ENCODE measurements at places on chromosomes 7 and 10.

GRCh38 chr7:156095908-156096539 is 283.8 kb upstream of the SHH start:
- H3K4me3 ChIP-seq, result no peak overlapping the region
- H3K27ac ChIP-seq, result no peak overlapping the region
- peaks cover under 1% of the 10 kb centered on the region for H3K36me3 ChIP-seq
- DNase-seq, result no peak
- peaks cover 38% of the 10 kb centered on the region for H3K27me3 ChIP-seq

DNA sequence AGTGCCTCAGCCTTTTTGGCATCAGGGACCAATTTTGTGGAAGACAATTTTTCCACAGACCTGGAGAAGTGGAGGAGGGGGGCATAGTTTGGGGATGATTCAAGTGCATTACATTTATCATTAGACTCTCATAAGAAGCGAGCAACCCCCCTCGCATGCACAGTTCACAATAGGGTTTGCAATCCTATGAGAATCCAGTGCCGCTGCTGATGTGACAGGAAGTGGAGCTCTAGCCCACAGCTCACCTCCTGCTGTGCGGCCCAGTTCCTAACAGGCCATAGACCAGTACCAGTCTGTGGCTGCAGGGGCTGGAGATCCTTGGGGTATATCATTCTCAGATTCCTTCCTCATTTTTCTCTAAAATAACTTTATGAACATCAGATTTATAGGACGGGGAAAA is 50.8 kb downstream of the ATAD1 start:
- peaks cover 37% of the 10 kb centered on the region for H3K36me3 ChIP-seq
- no peak overlapping the region for H3K27ac ChIP-seq
- H3K4me3 ChIP-seq, result no peak overlapping the region

DNA sequence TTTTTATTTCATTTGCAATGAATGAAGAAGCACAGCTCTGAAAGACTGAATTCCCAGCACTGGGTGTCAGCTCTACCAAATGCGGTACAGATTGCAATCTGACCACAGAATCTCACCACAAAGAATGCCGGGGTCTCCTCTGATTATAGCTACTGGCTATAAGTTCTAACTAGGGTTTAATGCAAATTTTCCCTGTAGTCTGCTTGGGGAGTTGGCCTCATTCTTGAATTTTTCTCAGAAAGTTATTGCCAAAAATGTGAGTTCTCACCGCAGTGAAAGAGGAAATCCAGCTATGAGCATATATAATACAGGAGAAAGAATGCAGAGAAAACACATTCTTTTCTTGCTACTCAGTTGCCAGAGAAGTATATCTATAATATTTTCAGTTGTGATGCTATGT is 1255.7 kb upstream of the LRRTM3 start:
- H3K27me3 ChIP-seq, result no peaks in the 10 kb centered on the region
- no peak for DNase-seq
- no peak overlapping the region for H3K27ac ChIP-seq
- H3K4me1 ChIP-seq, result no peaks in the 10 kb centered on the region
- H3K4me3 ChIP-seq, result no peak overlapping the region

DNA sequence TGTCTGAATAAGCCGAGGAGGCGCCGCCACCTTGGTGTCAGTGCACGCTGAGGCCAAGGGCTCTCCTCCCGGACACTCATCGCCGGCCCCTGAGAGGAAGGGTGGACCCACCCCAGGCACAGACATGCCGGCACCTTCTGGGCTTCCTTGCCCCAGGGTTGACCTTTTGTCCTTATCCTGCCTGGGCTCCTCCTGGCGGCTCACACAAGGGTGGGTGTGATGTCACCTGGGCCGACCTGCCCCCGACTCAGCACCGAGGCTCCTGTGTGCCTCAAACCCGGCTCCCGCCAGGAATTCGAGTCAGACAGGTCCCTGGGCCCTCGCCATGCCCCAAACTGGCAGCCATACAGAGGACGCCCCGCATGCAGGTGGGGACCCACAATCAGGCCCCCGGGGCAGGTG is 17.7 kb upstream of the CFAP46 start:
- no peak overlapping the region for H3K27ac ChIP-seq
- no peaks in the 10 kb centered on the region for H3K27me3 ChIP-seq
- peaks cover 9% of the 10 kb centered on the region for H3K36me3 ChIP-seq
- H3K4me3 ChIP-seq, result no peak overlapping the region

- H3K27me3 ChIP-seq, result no peaks in the 10 kb centered on the region
- no peak overlapping the region for H3K4me3 ChIP-seq
- no peaks in the 10 kb centered on the region for H3K4me1 ChIP-seq
- no peak overlapping the region for H3K27ac ChIP-seq
Measured at GRCh38 chr10:76479103-76479790, 1047.8 kb downstream of the LRMDA start.

DNA sequence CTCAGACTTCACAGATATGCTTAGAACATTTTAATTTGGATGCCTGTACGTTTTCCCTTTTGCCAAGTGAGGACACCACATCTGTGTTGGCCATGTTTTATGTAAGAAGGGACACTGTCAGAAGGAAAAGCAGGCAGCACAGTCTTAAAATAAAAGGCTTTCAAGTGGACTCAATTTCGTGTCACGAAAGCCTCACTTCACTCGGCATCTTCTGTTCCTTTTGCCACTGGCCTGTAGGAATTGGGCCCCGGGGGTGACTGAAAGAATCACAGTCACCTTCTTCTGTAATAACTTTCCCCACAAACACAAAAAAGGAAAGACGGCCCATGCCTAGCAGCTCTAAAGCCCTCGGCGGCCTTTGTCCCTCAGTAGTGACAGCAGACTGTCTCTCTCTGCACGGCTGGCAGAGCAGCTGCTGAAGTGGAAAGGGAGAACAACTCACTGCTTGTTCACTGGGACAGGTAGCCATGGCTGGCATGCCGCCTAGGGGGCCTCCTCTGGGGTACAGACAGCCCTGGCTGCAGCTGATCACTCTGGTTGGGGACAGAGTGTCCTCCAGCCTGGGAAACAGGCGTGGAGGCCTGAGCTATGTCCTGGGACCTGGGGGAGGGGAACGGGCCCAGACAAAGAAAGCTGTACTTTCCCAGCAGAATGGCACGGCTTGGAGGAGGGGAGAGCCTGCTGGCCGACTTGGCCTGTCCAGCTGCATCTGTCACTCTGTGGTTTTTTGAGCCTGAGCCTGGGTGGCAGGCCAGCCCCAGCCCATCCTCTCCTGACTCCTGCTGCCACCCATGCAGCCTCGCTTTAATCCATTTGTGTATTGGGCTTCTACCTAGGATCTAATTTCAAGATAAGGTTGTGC is 4.4 kb downstream of the RASSF4 start:
- no peak overlapping the region for H3K27ac ChIP-seq
- H3K27me3 ChIP-seq, result no peaks in the 10 kb centered on the region
- no peak for DNase-seq
- peaks cover 3% of the 10 kb centered on the region for H3K36me3 ChIP-seq
- peaks cover 31% of the 10 kb centered on the region for H3K4me1 ChIP-seq
- no peak overlapping the region for H3K4me3 ChIP-seq

DNA sequence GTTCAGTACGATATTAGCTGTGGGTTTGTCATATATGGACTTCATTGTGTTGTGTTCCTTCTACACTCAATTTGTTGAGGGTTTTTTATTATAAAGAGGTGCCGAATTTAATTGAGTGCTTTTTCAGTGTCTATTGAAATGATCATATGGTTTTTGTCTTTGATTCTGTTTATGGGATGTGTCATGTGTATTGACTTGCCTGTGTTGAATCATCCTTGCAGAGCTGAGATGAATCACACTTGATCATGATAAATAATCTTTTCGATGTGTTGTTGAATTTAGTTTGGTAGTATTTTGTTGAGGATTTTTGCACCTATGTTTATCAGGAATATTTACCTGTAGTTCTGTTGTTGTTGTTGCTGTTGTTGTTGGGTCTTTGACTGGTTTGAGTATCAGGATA is 39.8 kb downstream of the ATOH7 start:
- H3K4me3 ChIP-seq, result no peak overlapping the region
- peaks cover 29% of the 10 kb centered on the region for H3K27me3 ChIP-seq
- H3K36me3 ChIP-seq, result no peaks in the 10 kb centered on the region
- no peak overlapping the region for H3K27ac ChIP-seq
- no peak for DNase-seq
- H3K4me1 ChIP-seq, result no peaks in the 10 kb centered on the region

- no peak overlapping the region for H3K4me3 ChIP-seq
- peaks cover 34% of the 10 kb centered on the region for H3K27me3 ChIP-seq
- H3K27ac ChIP-seq, result no peak overlapping the region
- H3K36me3 ChIP-seq, result peaks cover 2% of the 10 kb centered on the region
- DNase-seq, result no peak
Measured at GRCh38 chr7:36017111-36017510, 135.9 kb upstream of the EEPD1 start.

- H3K36me3 ChIP-seq, result peaks cover 19% of the 10 kb centered on the region
- H3K4me1 ChIP-seq, result peaks cover 52% of the 10 kb centered on the region
- peaks cover 100% of the 10 kb centered on the region for H3K27me3 ChIP-seq
- peak overlapping the region; percentile 73 for H3K27ac ChIP-seq
- no peak for DNase-seq
Measured at GRCh38 chr7:101172005-101172853, 6.9 kb upstream of the VGF start.

- DNase-seq, result peak; percentile 93
- peak overlapping the region; percentile 92 for H3K4me3 ChIP-seq
- peaks cover 12% of the 10 kb centered on the region for H3K27me3 ChIP-seq
- peaks cover 30% of the 10 kb centered on the region for H3K4me1 ChIP-seq
- H3K36me3 ChIP-seq, result peaks cover 21% of the 10 kb centered on the region
Measured at GRCh38 chr10:124916585-124917427, 25.1 kb upstream of the ZRANB1 start.

DNA sequence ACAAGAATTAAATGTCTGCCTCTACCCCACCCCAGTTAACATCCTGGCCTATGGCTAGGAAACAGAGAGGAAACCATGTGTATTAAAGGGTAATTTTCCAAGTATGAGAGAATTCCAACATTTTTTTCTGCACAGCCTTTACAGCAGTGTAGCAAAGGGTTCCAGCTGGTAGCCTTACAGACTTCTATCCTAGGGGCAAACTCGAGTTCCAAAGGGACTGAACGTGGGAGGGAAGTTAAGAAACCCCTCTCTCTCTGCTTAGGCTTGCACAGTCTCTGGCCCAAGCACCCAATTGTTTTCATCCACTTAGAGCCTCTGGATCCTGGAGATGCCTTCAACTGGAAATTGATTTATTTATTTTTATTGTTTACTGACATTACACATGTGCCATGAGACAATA is 60.3 kb downstream of the SLC16A12 start:
- no peaks in the 10 kb centered on the region for H3K4me1 ChIP-seq
- no peak for DNase-seq
- H3K27me3 ChIP-seq, result peaks cover 35% of the 10 kb centered on the region
- H3K4me3 ChIP-seq, result no peak overlapping the region

GRCh38 chr7:104272767-104273384 is 55.5 kb upstream of the LHFPL3 start:
- H3K27ac ChIP-seq, result no peak overlapping the region
- no peaks in the 10 kb centered on the region for H3K36me3 ChIP-seq
- peaks cover 61% of the 10 kb centered on the region for H3K27me3 ChIP-seq
- H3K4me3 ChIP-seq, result no peak overlapping the region
- no peaks in the 10 kb centered on the region for H3K4me1 ChIP-seq
- DNase-seq, result no peak

DNA sequence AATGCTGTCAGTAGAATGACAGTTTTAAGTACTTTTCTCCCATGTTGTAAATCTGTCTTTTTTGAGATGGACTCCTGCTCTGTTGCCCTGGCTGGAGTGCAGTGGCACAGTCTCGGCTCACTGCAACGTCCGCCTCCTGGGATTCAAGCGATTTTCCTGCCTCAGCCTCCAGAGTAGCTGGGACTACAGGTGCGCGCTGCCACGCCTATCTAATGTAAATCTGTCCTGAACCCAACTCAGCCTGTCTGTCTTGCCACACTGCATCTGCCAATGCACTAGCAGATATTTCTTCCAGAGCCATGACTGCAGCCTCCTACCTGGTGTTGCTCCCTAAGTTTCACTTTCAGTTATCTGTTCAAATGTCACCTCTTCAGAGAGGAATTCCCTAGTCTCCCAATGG is 264.1 kb downstream of the PHF14 start:
- no peak overlapping the region for H3K27ac ChIP-seq
- no peak overlapping the region for H3K4me3 ChIP-seq

DNA sequence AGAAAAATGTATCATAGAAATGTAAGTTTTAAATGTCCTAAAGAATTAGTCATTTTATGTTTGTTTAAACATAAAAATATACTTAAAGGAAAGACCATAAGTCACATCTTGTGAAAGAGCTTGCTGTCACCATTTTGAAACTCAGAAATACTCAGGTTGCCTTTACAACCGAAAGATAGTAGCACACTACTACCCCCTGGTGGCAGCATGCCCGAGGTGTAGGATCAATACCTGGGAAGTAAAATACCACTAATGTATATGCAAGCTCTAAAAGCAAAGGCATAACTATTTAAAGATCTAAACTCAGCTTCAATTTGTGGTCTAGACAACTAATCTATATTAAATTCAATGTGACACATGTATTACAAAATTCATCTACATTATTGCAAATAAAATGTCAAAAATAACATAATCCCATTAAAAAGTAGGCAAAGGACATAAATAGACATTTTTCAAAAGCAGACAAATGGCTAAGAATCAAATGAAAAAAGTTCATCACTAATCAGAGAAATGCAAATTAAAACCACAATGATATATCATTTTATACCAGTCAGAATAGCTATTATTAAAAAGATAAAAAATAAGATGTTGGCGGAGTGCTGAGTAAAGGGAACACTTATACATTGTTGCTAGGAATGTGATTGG is 47.7 kb upstream of the FGL2 start:
- no peak overlapping the region for H3K4me3 ChIP-seq
- H3K36me3 ChIP-seq, result peaks cover 4% of the 10 kb centered on the region
- no peaks in the 10 kb centered on the region for H3K27me3 ChIP-seq
- H3K4me1 ChIP-seq, result no peaks in the 10 kb centered on the region
- H3K27ac ChIP-seq, result no peak overlapping the region
- peak; percentile 70 for DNase-seq

DNA sequence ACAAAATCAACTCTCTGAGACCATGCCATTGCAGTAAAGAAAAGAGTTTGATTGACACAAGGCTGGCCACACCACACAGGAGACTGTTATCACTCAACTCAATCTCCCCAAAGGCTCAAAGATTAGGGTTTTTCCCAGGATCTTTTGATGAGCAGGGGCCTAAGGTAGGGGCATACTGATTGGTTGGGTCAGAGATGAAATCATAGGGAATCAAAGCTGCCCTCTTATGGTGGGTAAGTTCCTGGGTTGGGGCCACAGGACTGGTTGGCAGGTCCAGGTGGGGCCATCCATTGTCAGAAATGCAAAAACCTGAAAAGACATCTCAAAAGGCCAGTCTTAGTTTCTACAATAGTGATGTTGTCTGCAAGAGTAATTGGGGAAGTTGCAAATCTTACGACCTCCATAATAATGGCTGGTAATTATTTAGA is 91.6 kb downstream of the AKR1D1 start:
- H3K4me1 ChIP-seq, result no peaks in the 10 kb centered on the region
- H3K27me3 ChIP-seq, result peaks cover 50% of the 10 kb centered on the region
- DNase-seq, result no peak
- H3K27ac ChIP-seq, result no peak overlapping the region

- H3K27ac ChIP-seq, result no peak overlapping the region
- DNase-seq, result no peak
- no peaks in the 10 kb centered on the region for H3K27me3 ChIP-seq
- no peak overlapping the region for H3K4me3 ChIP-seq
- no peaks in the 10 kb centered on the region for H3K4me1 ChIP-seq
- H3K36me3 ChIP-seq, result peaks cover 1% of the 10 kb centered on the region
Measured at GRCh38 chr7:96486681-96487080, 164.8 kb upstream of the SLC25A13 start.

GRCh38 chr10:104276192-104276591 is 7.2 kb downstream of the GSTO2 start:
- no peak overlapping the region for H3K27ac ChIP-seq
- peaks cover 27% of the 10 kb centered on the region for H3K27me3 ChIP-seq
- H3K36me3 ChIP-seq, result no peaks in the 10 kb centered on the region
- H3K4me3 ChIP-seq, result no peak overlapping the region

- H3K27ac ChIP-seq, result no peak overlapping the region
- H3K36me3 ChIP-seq, result no peaks in the 10 kb centered on the region
- no peaks in the 10 kb centered on the region for H3K27me3 ChIP-seq
Measured at GRCh38 chr7:28239823-28240204, 59.2 kb upstream of the JAZF1 start.
